HFFc6 (cell line): ENCODE measurements at places on chromosomes 4 and X. TPM values are rescaled to one million over a fixed set of nuclear protein-coding genes. Genes with fewer than 3 reads are reported as not detected.

GRCh38 chrX:40579900-40580536 is 752 bp upstream of the ATP6AP2 start:
- peak overlapping the region; percentile 83 for H3K27ac ChIP-seq
- peak overlapping the region; percentile 90 for H3K4me3 ChIP-seq
- no peaks in the 10 kb centered on the region; the same call in 1 of the 2 replicates for H3K27me3 ChIP-seq
- peaks cover 28% of the 10 kb centered on the region for H3K4me1 ChIP-seq

- peaks cover 40% of the 10 kb centered on the region for H3K4me1 ChIP-seq
- H3K27me3 ChIP-seq, result no peaks in the 10 kb centered on the region; the same call in 1 of the 2 replicates
- H3K4me3 ChIP-seq, result no peak overlapping the region
- no peak overlapping the region for H3K27ac ChIP-seq
- no peak for DNase-seq
These were observed 169.1 kb upstream of the PCDH18 start for GRCh38 chr4:137701401-137701800.

- DNase-seq, result no peak
- H3K27ac ChIP-seq, result no peak overlapping the region
- no peak overlapping the region for H3K4me3 ChIP-seq
These were observed 319.1 kb upstream of the CT83 start for GRCh38 chrX:116781926-116782325.

- no peak overlapping the region for H3K4me3 ChIP-seq
- DNase-seq, result no peak
- H3K36me3 ChIP-seq, result no peaks in the 10 kb centered on the region
These were observed 257.6 kb downstream of the BCOR start for GRCh38 chrX:39840133-39840532.

- no peaks in the 10 kb centered on the region for H3K36me3 ChIP-seq
- no peaks in the 10 kb centered on the region for H3K4me1 ChIP-seq
- no peak overlapping the region for H3K4me3 ChIP-seq
- no peak for DNase-seq
These were observed 468.8 kb downstream of the BCOR start for GRCh38 chrX:39629001-39629400.

DNA sequence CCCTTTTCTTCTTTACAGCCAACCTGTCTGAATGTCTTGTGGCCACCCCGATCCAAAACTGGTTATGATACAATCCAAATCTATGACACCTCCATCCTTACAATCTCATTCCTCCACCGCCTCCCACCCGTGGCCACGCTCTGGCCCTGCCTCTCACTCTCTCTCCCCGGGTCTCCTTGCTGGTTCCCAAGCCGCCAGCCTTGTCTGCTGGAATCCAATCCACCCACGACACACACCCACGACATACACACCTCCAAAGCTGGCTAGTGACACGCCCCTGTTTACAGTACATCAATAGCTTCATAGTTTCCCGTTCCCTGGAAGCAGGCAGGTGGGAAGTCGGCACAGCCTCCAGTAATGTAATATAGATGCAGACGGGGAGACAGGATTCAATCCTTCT is 99.0 kb downstream of the WFS1 start:
- H3K36me3 ChIP-seq, result no peaks in the 10 kb centered on the region
- no peak for DNase-seq
- no peak overlapping the region for H3K27ac ChIP-seq
- no peaks in the 10 kb centered on the region for H3K4me1 ChIP-seq

DNA sequence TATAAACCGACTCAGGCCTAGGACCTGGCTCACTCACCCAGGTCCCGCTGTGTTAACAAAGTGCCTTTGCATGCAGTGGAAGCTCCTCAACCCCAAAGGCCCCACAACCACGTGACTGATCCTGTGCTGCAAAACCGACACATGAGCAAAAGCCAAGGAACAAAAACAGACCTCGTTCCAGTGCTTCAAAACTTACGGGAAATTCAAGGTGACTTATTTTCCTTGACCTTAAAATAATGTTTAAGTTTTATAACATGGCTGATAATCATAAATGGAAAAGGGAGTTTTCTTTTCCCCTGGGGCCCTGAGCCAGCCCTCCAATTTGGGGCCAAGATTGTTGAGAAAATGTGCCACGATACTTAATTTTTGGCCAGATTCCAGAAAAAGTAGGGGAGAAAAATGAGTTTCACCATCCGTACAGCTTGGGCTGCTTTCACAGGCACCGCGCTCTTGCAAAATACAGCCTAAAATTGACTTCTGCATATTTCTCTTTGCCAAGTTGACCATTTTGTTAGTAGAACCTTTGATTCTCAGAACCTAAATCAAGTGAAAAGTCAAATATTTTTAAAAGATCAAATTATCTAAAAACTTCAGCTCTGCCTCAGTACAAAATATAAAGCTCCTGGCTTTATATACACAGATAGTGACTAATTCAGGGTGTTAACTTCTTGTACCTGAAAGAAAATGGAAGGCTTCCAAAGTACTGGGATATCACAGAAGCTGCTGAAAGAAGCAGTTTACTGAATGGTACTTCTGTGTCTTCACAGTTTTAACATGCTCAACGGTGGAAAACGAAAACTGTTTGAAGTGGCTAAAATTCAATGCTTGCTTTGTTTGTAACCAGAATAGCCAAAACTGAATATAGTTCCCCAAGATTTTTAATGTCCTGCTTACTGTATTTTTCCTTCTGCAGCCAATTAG is 93.8 kb downstream of the APBB2 start:
- H3K4me1 ChIP-seq, result peaks cover 22% of the 10 kb centered on the region
- no peak for DNase-seq
- no peak overlapping the region for H3K27ac ChIP-seq
- no peak overlapping the region for H3K4me3 ChIP-seq

DNA sequence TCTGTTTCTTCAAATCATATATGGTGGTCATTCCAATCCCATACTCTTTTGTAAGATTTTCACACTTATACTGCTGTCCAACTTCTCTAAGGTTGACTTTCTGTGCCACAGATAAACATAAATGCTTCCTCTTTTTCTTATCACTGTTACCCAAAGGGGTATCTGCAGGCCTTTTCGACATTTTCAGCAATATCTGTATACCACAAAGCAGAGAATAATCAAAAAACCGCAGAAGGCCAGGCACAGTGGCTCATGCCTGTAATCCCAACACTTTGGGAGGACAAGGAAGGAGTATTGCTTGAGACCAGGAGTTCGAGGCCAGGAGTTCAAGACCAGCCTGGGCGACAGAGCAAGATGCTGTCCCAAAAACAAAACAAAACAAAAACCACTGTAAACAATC is 3.1 kb upstream of the RFC1 start:
- DNase-seq, result no peak
- no peak overlapping the region for H3K4me3 ChIP-seq
- H3K4me1 ChIP-seq, result peaks cover 14% of the 10 kb centered on the region
- H3K27me3 ChIP-seq, result peaks cover 16% of the 10 kb centered on the region
- peaks cover 18% of the 10 kb centered on the region for H3K36me3 ChIP-seq
- H3K27ac ChIP-seq, result no peak overlapping the region

- no peak overlapping the region for H3K27ac ChIP-seq
- H3K27me3 ChIP-seq, result peaks cover 5% of the 10 kb centered on the region
- no peaks in the 10 kb centered on the region; the same call in 1 of the 2 replicates for H3K36me3 ChIP-seq
- DNase-seq, result no peak
- peaks cover 38% of the 10 kb centered on the region for H3K4me1 ChIP-seq
- no peak overlapping the region for H3K4me3 ChIP-seq
These were observed 39.0 kb downstream of the CCDC158 start for GRCh38 chr4:76381986-76382385.

GRCh38 chr4:7134737-7135388 is 57.5 kb upstream of the SORCS2 start:
- peak; percentile 71 for DNase-seq
- peaks cover 9% of the 10 kb centered on the region for H3K27me3 ChIP-seq
- peak overlapping the region; percentile 7 for H3K4me3 ChIP-seq
- peak overlapping the region; percentile 44 for H3K27ac ChIP-seq
- peaks cover 21% of the 10 kb centered on the region for H3K4me1 ChIP-seq

DNA sequence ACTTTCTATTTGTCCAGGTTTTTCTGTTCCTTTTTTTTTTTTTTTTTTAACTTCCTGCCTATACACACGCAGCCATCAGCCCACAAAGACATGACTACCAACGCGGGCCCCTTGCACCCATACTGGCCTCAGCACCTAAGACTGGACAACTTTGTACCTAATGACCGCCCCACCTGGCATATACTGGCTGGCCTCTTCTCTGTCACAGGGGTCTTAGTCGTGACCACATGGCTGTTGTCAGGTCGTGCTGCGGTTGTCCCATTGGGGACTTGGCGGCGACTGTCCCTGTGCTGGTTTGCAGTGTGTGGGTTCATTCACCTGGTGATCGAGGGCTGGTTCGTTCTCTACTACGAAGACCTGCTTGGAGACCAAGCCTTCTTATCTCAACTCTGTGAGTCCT is 2.1 kb downstream of the EBP start:
- peaks cover 10% of the 10 kb centered on the region for H3K36me3 ChIP-seq
- H3K27me3 ChIP-seq, result peaks cover 3% of the 10 kb centered on the region
- DNase-seq, result no peak
- no peak overlapping the region for H3K27ac ChIP-seq

- H3K27me3 ChIP-seq, result peaks cover 2% of the 10 kb centered on the region; the same call in 1 of the 2 replicates
- no peaks in the 10 kb centered on the region for H3K36me3 ChIP-seq
- DNase-seq, result no peak
- H3K4me3 ChIP-seq, result no peak overlapping the region
These were observed 173.3 kb downstream of the MID1IP1 start for GRCh38 chrX:38974542-38974941.

- H3K4me3 ChIP-seq, result no peak overlapping the region
- no peak overlapping the region for H3K27ac ChIP-seq
- H3K4me1 ChIP-seq, result peaks cover 12% of the 10 kb centered on the region
- peaks cover 37% of the 10 kb centered on the region for H3K36me3 ChIP-seq
- no peaks in the 10 kb centered on the region for H3K27me3 ChIP-seq
- no peak for DNase-seq
These were observed 27.3 kb downstream of the MND1 start for GRCh38 chr4:153371701-153372234.

- peaks cover 3% of the 10 kb centered on the region for H3K27me3 ChIP-seq
- H3K4me1 ChIP-seq, result peaks cover 16% of the 10 kb centered on the region
- H3K27ac ChIP-seq, result no peak overlapping the region
- H3K4me3 ChIP-seq, result no peak overlapping the region
- H3K36me3 ChIP-seq, result no peaks in the 10 kb centered on the region
These were observed 28.3 kb upstream of the CD99L2 start for GRCh38 chrX:150926791-150927190.

GRCh38 chrX:30665471-30665870 is 12.2 kb downstream of the GK start:
- no peak overlapping the region for H3K27ac ChIP-seq
- H3K36me3 ChIP-seq, result peaks cover 14% of the 10 kb centered on the region
- no peaks in the 10 kb centered on the region for H3K27me3 ChIP-seq

GRCh38 chr4:52713456-52713937 is 37.7 kb downstream of the ERVMER34-1 start:
- DNase-seq, result no peak
- H3K27me3 ChIP-seq, result peaks cover 3% of the 10 kb centered on the region
- peaks cover 29% of the 10 kb centered on the region for H3K36me3 ChIP-seq
- peaks cover 29% of the 10 kb centered on the region for H3K4me1 ChIP-seq

DNA sequence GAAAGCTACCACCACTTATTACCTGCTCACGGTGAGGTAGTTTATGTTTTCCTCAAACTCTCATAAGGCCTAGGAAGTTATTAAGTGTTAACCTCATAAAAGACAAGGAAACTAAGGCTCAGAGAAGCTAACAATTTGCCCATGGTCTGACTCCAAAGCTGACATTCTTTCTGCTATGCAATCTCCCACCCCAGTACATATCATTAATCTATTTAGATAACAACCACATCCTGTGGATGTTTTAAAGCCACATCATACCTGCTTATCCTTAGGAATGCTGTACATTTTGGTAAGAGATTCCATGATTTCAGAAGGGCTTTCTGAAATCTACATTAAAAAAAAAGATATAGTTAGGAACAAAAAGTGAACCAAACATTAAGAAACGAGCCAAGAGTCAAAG is 55.4 kb downstream of the HUWE1 start:
- H3K27ac ChIP-seq, result peak overlapping the region; percentile 80
- peak overlapping the region; percentile 47 for H3K4me3 ChIP-seq
- H3K27me3 ChIP-seq, result no peaks in the 10 kb centered on the region; the same call in 1 of the 2 replicates
- peaks cover 48% of the 10 kb centered on the region for H3K4me1 ChIP-seq
- DNase-seq, result peak; percentile 1

Gene VCX2
- not detected in 3 replicates for total RNA-seq

Gene UBA6
- 92.6 to 137 TPM (median 95.4 TPM) in 3 replicates for total RNA-seq

Gene GLOD5
- not detected in 3 replicates for total RNA-seq

Gene CXCL5
- 0.13 TPM in 1 of 2 replicates, not detected in the other for total RNA-seq

Gene PRRG3
- not detected in 3 replicates for total RNA-seq
